ENCODE measurements at places on chromosomes 5 and 9.

DNA sequence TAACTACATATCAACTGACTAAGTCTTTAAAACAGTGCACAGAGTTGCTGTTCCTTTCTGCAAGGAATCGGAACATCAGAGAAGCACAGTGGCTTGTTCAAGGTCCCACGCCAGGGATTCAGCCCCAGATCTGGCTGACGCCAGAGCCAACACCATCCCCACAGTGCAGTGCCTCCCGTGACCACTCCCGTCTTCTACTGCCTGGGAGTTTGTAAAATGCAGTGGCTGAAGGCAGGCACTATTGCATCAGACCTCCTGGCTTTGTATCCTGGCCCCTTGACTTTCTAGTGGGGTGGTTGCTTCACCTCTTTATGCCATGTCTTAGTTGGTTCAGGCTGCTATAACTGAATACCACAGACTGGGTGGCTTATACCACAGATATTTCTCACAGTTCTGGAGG lies 131.0 kb downstream of the NSG2 start:
- no peak for DNase-seq

DNA sequence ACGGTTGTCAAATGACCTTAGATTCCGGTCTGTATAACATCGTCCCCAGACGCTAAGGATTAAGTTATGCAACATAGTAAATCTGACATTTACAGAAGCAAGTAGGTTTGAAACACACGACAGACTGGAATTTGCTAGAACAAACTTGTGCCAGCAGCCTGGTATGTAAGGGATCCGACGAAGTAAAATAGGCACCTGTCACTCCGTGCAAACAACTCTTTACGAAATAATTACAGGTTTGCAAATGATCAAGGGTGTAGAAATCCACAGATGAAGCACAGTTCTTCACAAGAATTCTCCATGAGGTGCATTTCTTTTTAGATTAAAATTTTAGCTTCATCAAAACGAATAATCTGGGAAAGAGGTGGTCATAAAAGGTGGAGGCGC lies 508 bp downstream of the MOCS2 start:
- DNase-seq: no peak

DNA sequence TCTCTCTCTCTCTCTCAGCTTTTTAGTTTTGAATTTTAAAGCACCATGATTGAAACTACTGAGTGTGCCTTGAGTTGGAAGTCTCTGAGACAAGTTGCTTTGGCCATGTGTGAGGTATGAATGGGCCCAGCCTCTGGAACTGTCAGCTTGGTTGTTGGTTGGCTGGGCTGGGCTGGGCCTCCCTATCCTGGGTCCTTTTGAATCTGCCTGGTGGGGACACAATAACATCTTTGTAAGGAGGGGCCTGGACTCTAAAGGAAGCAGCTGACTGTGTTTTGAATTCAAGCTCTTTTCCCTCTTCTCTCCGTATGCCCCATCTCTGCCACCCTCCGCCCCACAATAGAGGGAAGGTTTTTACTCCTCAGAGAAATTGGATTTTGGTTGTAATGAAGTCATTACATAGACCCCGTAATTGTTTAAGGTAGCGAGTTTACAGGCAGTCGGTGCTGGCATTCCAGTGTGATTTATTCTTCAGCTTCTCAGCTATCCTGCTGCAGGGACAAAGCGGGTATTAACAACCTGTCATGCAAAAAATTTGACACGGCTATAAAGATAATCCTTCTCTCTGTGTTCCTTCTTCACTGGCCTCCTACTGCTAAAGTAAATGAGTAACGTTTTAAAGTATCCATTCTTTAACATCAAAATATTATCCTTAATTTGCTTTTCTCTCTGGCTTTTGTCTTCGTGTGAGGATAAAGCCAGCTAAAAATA lies 105.4 kb downstream of the DAPK1 start:
- no peak for DNase-seq

GRCh38 chr5:11602298-11602697 lies 301.9 kb downstream of the CTNND2 start:
- DNase-seq: no peak

- no peak for DNase-seq
These were observed 210.5 kb downstream of the GRIA1 start for GRCh38 chr5:153700940-153701339.

DNA sequence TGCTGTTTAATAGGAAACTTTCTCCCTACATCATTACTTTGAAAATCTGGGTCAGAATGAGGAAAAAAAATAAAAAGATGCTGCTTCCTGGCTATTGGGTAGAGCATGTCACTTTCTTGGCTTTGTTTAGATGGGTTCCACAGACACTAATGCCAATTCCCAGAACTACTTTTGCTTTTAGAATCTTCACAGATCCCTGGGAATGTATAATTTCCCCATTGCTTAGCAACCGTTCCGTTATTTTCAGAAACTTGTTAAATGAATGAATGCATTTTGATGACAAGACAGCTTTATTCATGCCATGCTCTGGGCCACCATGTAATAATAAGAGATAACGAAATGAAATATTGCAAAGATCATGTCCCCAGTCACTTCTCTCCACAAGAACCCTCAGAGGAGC lies 126.5 kb upstream of the TRPC7 start:
- DNase-seq: no peak

DNA sequence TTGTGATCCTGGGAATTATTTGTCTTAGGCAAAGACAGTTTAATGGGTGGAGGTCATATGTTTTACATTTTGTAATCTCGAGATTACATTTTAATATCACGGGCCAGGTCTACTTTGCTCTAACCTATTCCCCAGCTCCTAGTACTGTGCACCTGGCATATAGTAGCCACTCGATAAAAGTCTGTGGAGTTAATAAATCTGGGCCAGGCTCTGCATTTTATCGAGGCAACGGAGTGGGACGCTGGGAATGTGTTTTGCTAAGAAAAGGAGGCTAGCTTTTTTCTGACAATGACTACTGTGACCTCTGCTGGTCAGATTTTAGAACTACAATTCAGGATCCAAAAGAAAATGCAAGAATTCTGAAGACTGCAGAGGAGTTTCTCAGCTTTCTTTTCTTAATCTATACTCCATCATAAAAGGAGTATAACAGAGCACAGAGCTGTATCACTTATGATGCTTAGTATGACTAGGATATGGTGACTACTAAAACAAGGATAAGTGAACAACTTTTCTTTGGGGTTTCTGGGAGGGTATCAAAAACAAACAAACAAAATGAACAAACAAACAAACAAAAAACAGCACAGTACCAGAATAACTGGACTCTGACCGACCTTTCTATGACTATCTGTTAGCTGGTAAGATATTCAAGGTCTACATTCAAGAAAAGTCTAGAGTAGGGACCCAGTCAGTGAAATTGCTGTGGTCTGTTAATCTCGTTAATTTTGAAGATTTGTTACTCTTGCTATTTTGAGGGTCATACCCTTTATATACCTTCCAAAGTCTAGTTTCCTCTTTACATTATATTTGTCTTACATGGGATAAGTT lies 46.1 kb upstream of the CER1 start:
- no peak for DNase-seq

DNA sequence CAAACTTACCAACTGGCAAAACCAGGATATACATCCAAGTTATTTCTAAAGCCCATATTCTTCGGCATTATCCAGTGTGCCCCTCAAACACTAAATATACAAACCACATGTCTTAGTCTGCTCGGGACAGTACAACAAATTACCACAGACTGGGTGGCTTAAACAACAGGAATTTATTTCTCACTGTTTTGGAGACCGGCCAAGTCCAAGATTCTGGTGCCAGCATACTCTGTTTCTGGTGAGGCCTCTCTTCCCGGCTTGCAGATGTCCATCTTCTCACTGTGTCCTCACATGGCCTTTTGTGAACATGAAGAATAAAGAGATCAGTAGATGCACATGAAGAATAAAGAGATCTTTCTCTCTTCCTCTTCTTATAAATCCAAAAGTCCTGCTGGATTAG lies 12.9 kb upstream of the SLCO6A1 start:
- peak; percentile 21 for DNase-seq

- DNase-seq: no peak
These were observed 103.5 kb downstream of the NPR3 start for GRCh38 chr5:32814620-32815019.

GRCh38 chr5:57072218-57072892 lies 101.5 kb upstream of the GPBP1 start:
- DNase-seq: no peak

DNA sequence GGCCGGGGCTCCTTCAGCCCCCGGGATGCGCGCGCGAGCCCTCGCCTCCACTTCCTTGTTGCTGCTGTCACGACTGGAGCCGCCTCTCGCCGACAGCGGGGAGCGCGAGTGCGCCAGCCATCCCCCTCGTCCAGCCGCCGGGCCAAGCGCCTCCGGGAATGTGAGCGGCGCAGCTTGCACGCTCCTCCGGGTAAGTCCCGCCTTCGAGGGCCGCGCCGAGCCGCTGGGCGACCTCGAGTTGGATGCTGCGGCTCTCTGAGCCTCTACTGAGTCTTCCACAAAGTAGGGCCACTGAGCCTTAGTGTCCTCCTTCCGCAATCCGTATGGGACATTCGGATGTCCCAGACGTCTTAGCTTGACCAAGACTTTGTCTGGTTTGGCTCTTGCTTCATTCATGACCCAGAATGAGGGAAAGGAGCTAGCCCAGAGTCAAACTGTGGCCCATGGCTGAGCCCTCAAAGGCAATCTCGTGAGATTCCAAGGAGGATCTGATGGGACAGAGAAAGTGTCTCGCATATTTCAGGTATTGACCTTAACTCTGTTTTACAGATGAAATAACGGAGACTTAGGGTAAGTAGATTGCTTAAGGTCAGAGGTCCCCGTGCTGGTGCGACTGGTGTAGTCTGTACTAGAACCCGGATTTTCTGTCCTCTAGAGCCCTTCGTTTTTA lies 586 bp downstream of the HMGXB3 start:
- peak; percentile 48 for DNase-seq

DNA sequence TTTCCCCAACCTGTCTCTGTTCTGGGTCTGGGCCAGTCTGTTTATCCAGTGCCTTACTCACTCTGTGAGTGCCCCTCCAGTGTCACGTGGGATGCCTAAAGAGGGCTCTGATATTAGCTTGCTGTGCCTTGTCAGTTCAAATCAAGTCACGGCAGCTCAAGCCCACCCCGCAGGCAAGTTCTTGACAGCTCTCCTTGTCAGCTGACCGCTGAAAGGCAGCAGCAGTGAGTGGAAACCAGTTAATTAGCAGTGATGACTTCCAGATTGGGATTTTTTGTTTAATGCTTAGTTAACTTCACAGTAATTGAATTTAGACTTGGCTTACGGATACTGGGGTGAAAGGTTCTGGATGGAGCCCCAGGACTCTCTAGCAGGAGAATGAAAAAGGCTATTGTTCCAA lies 210.1 kb downstream of the PSAT1 start:
- DNase-seq: no peak

- no peak for DNase-seq
These were observed 910.2 kb downstream of the TAF11L14 start for GRCh38 chr5:18544421-18544820.

- DNase-seq: no peak
These were observed 245.8 kb upstream of the GAS1 start for GRCh38 chr9:87193151-87193550.

- DNase-seq: no peak
These were observed 16.0 kb downstream of the ERP44 start for GRCh38 chr9:100082782-100083181.

DNA sequence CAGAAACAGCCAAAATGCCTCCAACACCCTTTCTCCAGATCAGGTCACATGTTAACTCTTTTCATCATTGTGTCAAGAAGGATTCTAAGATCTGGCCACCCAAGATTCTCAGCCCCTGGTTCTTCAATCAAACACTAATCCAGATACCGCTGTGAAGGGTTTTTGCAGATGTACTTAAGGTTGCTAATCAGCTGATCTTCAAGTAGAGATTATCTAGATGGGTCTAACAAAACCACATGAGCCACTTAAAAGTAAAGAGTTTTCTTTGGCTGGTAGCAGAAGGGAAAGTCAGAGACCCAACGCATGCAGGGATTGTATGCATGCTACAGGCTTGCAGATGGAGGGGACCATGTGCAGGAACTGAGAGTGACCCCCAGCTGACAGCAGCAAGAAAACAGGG lies 267.9 kb downstream of the CDK5RAP2 start:
- no peak for DNase-seq

DNA sequence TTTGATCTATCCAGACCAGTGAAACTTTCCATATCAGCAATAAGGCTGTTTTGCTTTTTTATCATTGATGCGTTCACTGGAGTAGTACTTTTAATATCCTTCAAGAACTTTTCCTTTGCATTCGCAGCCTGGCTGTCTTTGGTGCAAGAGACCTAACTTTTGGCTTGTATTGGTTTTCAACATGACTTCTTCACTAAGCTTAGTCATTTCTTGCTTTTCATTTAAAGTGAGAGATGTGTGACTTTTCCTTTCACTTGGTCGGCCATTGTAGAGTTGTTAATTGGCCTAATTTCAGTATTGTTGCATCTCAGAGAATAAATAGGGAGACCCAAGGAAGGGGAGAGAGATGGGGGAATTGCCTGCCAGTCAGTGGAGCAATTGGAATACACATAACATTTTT lies 26.4 kb upstream of the CMYA5 start:
- DNase-seq: no peak

DNA sequence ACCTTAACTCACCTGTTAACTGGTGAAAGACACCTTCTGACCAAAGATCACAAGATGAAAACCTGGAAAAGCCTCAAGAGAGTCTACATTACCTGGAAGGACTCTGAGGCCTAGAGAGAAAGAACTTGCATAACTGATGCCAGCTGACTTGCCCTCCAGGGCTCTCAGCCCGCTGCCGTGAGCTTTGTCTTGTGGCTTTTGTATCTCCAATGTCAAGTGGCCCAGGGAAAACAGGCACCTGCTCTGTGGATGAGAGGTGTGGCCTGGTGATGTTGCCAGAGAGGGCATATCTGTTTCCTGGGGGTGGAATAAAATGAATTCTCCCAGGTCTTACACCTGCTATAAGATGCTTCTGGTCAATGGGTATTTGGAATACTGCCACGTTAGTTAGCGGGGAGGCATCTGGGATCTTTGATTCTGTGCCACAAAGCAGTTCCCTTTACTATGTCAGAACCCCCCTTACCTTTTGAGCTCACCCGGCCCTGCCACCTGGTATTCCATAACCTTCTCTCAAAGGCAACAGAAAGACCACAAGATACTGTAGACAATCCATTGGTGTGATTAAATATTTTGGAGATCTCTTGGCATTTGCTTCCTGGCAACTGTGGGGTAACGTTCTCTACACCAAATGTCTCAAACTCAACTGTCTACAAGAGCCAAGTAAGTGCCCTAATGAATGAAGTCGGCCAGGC lies 54.9 kb upstream of the N4BP3 start:
- no peak for DNase-seq

DNA sequence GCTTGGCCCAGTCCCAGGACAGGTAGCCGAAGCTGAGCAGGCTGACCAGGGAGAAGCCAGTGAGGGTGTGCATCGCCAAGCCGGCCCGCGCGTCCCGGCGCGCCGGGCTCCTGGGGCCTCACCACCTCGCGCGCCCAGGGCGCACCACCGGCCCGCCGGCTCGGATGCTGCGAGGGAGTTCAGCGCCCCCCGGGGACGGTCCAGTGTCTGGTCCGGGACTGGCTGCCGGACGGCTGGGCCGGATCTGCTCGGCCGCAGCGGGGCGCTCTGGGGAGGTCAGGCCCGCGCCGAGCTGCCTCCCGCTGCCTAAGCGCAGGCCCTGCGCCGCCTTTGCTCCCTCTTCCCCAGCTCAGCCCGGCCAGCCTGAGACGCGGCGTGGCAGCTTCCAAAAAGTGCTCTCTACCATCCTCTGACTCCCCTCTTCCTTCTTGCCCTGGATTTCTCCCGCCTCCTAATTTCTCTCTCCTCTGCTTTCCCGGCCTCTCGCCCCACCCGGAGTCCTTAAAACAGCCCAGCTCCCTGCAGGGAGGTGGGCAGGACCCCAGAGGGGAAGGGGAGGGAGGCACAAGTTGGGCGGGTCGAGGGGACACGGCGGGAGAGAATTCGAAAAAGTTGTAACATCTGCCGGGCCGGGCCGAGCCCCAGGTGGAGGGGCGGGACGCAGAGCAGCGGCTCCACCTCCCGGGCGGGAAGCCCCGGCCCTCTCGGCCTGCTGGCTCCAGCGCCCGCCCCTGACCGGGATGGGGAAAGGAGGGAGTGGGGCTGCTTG lies at the start of gene ARSI:
Gene ARSI (minus strand): TSS at position 605 of the 769 bp plus-strand sequence. CDS start 532 bp downstream, at position 73.
- DNase-seq: peak; percentile 24

Measured in heart right ventricle (tissue), 16 donors.